ENCODE measurements at places on chromosomes 7 and 10.

DNA sequence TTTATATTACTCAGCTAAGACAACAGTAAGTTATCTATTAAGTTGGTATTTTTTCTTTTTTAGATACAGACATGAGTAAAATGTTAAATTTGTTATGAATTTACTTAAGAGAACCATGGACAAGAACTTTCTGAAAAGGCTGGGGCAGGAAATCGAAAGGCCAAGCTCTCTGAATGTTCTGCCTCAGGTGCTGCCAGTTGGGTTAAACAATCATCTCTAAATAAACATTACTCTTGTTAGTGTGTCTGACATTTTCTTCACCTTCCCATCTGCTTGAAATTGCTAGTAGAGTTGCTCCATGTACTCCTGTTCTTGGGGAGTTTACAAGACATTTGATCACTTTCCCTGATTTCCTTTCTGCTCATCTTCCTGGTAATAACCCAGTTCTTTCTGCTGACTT lies 87.5 kb downstream of the ANKRD7 start:
- no peak for DNase-seq

DNA sequence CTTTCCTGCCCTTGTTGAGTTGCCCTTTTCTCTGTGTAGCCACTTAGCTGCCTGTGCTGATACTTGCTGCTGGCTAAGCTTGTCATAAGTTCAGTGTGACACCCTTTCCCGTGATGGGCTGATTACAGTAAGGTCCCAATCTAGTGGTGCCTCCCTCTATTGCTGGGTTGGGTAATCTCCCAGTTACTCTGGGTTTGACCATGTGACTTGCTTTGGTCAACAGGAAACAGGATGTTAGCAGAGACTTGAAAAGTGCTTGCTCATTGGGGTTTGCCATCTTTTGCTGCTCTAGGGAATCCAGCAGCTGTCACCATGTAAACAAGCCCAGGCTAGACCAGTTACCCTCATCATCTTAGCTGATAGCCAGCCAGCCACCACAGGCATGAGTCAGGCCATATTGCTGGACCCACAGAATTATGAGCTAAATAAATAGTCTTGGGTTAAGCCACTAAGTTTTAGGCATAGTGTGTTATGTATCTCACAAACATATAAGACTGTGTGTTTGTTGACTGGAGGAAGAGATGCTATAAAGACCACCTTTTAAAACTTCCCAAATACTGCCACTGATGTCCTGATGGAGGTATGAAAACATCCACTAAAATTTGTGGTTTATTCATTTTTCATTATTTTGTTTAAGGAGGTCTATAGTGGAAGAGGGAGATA lies 4.0 kb upstream of the LEP start:
- DNase-seq, result peak; percentile 44

GRCh38 chr7:96121752-96122151 lies 200.1 kb downstream of the SLC25A13 start:
- DNase-seq, result no peak

DNA sequence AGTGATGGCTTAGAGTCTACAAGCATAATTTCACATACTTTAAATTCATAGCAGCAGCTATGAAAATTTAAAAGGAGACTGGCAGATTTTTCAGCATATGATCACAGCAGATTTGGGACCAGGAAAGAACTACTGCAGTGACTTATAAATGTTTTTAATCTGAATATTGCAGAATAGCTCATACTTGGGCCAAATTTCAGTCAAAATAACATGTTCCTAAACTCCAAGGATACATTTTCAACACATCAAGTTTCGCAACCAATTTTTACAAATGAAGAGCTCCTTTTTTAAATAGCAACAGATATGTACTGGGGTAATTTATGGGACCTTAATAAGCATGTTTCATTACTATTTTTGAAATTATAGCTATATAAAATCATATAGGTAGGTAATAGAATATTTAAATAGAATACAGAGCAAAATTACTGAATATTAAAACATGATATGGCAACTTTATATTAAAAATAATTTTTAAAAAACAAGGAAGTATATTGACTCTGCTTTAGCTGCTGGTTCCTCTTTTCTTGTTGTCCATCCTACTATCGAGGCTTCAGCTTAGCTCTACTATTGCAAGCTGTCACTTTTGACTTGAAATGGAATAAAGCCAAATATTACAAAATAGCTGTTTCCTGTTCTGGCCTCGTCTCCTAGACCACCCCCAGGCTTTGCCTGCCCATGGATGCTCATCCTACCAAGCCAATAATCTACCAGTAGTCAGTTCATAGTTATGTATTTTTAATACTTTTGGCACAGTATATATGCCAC lies 123.1 kb downstream of the NRBF2 start:
- DNase-seq, result no peak

- DNase-seq, result no peak
Measured at GRCh38 chr7:154287356-154287755, 235.2 kb downstream of the DPP6 start.

GRCh38 chr10:76727038-76727437 lies 910.6 kb downstream of the KCNMA1 start:
- DNase-seq, result no peak
